ENCODE measurements at places on chromosomes 7 and 10. TPM values are rescaled to one million over a fixed set of nuclear protein-coding genes. Genes with fewer than 3 reads are reported as not detected.
A peak's percentile ranks its signal among the peaks of the same experiment; 100 is the strongest.

Gene DNAJC2
- 33.8 TPM for total RNA-seq

Gene ACSL5
- 35.3 TPM for total RNA-seq

Gene ZNF22
- 10.8 TPM for total RNA-seq

Gene CFAP58
- not detected for total RNA-seq

Gene PRLHR
- total RNA-seq = not detected

- H3K4me1 ChIP-seq = no peaks in the 10 kb centered on the region
- no peak for DNase-seq
- peaks cover 8% of the 10 kb centered on the region for H3K36me3 ChIP-seq
- no peak overlapping the region for H3K4me3 ChIP-seq
- H3K27me3 ChIP-seq = no peaks in the 10 kb centered on the region
- no peak overlapping the region for H3K27ac ChIP-seq
These were observed 95.3 kb downstream of the CUX1 start for GRCh38 chr7:101912716-101913110.

GRCh38 chr7:19747740-19748339, 25.6 kb downstream of the TMEM196 start:
- peaks cover 26% of the 10 kb centered on the region for H3K4me1 ChIP-seq
- H3K27ac ChIP-seq = no peak overlapping the region
- H3K36me3 ChIP-seq = no peaks in the 10 kb centered on the region
- H3K27me3 ChIP-seq = no peaks in the 10 kb centered on the region
- no peak overlapping the region for H3K4me3 ChIP-seq

GRCh38 chr7:142581341-142581740, 167.9 kb upstream of the PRSS1 start:
- no peak overlapping the region for H3K4me3 ChIP-seq
- H3K27me3 ChIP-seq = no peaks in the 10 kb centered on the region
- no peak for DNase-seq
- peaks cover 45% of the 10 kb centered on the region for H3K4me1 ChIP-seq

GRCh38 chr10:100662067-100662466, 83.3 kb upstream of the PAX2 start:
- H3K36me3 ChIP-seq = peaks cover 4% of the 10 kb centered on the region
- no peak overlapping the region for H3K4me3 ChIP-seq
- no peak overlapping the region for H3K27ac ChIP-seq
- DNase-seq = no peak
- no peaks in the 10 kb centered on the region for H3K4me1 ChIP-seq
- peaks cover 85% of the 10 kb centered on the region for H3K27me3 ChIP-seq

DNA sequence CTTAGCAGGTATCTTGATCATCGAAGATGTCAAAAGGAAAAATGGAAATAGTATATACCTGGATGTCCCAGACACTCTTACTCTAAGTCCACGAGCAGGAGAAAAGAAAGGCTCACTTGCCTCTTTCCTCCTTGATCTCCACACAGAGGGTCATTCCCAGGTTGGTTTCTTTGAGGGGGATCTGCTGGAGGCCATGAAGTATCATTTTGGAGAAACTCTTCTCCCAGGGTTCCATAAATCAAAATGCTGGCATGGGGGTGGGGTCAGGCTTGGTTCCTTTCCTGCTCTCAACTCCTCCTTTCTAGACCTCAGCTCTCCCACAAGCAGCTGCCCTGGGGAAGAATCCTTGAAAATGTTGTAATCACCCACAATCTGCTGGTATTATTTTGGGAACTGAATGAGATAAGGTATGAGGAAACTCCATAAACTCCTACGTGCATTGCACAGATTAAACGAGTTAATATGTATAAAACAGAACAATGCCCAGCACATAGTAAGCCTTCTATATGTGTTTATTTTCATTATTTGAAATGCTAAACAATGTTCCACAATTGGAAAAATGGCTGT, 54.4 kb downstream of the PRKCQ start:
- peaks cover 84% of the 10 kb centered on the region for H3K27me3 ChIP-seq
- H3K36me3 ChIP-seq = no peaks in the 10 kb centered on the region
- no peaks in the 10 kb centered on the region for H3K4me1 ChIP-seq

GRCh38 chr7:130095812-130096211, 25.5 kb downstream of the KLHDC10 start:
- no peak overlapping the region for H3K4me3 ChIP-seq
- DNase-seq = no peak
- no peak overlapping the region for H3K27ac ChIP-seq
- H3K27me3 ChIP-seq = no peaks in the 10 kb centered on the region

DNA sequence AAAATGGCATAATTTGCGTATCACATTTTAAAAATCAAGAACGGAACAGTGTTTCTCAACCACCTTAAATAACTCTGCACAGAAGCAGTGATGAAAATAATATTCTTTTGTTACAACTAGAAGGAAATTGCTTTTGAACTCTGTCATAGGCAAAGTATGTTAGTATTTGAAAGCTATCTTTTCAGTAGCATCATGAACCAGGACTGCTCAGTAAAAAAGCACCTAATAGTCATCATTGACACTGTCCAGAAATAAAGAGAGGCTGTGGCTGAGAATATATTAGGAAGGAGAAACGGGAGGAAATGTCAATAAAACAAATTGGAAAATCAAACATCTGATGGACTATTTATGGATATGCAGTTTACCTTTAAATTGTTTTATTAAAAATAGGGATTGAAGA, 237.2 kb upstream of the AKR1E2 start:
- H3K4me3 ChIP-seq = no peak overlapping the region
- H3K36me3 ChIP-seq = no peaks in the 10 kb centered on the region
- no peak for DNase-seq
- no peaks in the 10 kb centered on the region for H3K27me3 ChIP-seq

DNA sequence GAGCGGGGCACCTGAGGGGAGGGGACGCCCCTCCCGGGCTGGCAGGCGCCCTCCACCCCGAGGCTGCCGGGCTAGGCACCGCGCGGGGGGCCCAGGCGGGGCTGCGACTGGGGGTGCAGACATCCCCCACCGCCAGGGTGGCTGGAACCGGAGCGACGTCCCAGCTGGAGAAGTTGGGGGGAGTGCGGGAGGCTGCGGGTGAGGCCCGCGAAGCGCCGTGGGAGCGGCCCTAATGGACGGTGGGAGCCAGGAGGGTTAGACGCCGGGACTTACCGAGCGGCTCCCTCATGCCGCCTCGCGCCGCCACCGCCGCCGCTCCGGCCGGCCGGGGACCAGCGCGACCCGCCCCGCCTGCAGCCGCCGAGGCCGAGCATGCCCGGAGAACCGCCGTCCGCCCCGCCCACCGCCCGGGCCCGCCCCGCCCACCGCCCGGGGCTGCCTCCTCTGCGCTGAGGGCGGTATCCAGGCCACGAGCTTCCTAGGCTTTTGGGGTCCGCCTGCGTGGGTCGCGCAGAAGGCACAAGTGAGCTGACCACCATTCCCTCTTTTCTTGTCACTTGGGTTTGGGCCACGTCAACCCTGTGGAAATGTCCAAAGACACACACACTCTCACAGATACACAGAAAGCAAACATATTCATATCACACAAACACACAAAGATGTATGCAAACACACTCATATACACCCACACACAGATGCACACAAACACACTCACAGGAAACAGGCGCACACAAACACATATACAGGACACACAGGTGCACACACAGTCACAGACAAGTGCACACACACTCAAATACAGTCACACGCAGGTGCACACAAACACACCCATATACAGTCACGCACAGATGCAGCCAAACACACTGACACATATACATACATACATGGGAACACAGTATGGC, at the start of gene JCAD:
TSS of gene JCAD (minus strand) at position 378 of the 899 bp plus-strand sequence. CDS start 11,774 bp downstream, outside the sequence.
- H3K27me3 ChIP-seq = peaks cover 43% of the 10 kb centered on the region
- H3K27ac ChIP-seq = no peak within 1 kb of the TSS
- peaks cover 21% of the 10 kb centered on the region for H3K4me1 ChIP-seq
- peaks cover 9% of the 10 kb centered on the region for H3K36me3 ChIP-seq
- peak within 1 kb of the TSS; percentile 71 for H3K4me3 ChIP-seq

- DNase-seq = no peak
- H3K27me3 ChIP-seq = no peaks in the 10 kb centered on the region
- H3K4me1 ChIP-seq = no peaks in the 10 kb centered on the region
- H3K36me3 ChIP-seq = no peaks in the 10 kb centered on the region
These were observed 80.4 kb downstream of the HIP1 start for GRCh38 chr7:75658369-75658768.

GRCh38 chr10:73768881-73769280, 13.0 kb upstream of the CHCHD1 start:
- H3K27me3 ChIP-seq = no peaks in the 10 kb centered on the region
- H3K27ac ChIP-seq = peak overlapping the region; percentile 2
- no peak for DNase-seq

All from Calu3 (cell line).